ENCODE measurements at places on chromosomes 13 and 19.
A peak's percentile ranks its signal among the peaks of the same experiment; 100 is the strongest.

GRCh38 chr19:31351855-31352195, 2.6 kb upstream of the TSHZ3 start:
- DNase-seq, result no peak

- no peak for DNase-seq
These were observed 24.3 kb downstream of the ARL11 start for GRCh38 chr13:49652355-49653305.

GRCh38 chr13:106492588-106493475, 42.6 kb downstream of the EFNB2 start:
- DNase-seq, result no peak

DNA sequence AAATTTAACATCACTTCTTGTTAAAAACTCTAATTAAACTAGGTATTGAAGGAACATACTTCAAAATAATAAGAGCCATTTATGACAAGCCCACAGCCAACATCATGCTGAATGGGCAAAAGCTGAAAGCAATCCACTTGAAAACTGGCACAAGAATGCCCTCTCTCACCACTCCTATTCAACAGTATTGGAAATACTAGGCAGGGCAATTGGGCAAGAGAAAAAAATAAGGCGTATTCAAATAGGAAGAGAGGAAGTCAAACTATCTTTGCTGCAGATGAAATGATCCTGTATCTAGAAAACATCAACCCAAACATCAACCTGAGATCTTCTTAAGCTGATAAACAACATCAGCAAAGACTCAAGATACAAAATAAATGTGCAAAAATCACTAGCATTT, 15.6 kb upstream of the LILRB1 start:
- DNase-seq, result no peak

DNA sequence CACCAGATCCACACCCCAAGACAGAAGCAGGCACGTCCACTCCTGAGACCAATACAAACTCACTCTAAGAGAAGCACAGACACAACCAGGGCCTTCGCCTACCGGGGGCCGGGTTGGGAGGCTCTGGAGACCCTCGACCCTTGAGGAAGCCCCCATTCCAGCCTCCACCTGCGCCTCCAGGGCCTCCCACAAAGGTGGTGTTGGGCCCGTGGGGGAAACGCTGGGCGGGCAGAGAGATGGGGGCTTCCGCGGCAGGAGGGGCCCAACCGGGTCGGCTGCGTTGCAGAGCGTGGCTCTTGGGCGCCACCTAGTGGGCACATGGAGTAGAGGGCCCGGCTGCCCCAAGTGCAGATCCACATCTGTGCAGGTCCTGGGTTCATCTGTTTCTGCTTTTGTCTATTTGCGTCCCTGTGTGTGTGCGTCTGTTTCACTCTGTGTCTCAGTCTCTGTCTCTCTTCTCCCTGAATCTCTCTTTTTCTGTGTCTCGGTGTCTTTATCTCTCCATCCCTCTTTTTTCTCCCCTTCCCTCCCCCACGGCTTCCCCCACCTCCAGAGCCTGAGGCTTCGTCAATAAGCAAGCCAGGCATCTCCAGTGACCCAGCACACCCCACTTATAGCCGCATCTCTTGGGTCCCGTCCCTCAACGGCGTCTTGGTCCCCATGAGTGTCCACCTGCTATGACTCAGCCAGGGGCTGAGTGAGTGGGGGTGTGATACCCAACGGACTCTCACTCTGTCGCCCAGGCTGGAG, 10.5 kb upstream of the TINCR start:
- peak; percentile 72 for DNase-seq

DNA sequence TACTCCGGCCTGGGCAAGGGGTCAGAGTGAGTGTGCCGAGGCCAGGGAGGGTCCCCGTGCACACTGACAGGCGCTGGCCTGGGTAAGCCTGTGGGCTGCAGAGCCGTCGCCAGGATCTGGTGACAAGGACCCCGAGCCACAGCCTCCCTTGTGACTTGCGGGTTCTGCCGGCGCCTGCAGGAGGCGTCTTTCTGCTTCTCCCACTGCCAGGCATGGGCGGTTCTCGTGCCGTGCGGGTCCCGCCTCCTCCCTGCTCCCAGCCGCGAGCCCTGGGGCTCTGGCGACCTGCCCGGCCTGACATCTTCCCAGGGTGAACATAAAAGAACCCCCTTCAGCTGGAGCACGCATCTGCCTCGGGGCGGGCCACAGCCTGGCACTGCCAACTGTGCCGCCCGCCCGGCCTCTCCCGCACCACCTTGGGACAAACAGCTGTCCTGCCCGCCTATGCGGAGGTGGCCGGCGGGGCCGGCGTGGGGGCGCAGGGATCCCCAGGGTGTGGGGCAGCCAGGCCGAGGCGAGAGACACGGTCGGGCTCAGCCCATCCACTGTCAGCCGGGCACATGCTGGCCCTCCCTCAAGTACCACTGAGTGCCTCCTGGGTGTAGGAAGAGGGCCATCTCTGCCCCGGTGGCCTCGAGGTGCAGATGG, 1.5 kb upstream of the HCN2 start:
- peak; percentile 97 for DNase-seq

DNA sequence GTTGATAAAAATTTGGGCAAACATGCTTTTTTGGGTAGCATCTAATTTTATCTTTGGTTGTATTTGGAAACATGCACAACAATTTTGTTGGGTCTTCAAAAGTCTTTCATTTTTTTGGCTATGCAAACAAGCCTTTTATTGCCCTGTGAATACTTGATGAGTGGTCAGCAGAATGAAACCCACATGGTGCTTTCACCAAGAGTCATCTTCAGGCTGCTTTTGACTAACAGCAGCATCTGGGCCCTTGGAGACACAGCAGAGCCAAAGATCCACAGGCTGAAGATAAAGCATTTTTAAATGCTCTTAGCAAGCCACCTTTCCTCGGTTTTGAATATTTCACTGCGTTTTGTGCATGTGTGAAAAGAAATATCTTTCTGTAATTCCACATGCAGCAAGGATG, 154.9 kb downstream of the FGF9 start:
- no peak for DNase-seq

DNA sequence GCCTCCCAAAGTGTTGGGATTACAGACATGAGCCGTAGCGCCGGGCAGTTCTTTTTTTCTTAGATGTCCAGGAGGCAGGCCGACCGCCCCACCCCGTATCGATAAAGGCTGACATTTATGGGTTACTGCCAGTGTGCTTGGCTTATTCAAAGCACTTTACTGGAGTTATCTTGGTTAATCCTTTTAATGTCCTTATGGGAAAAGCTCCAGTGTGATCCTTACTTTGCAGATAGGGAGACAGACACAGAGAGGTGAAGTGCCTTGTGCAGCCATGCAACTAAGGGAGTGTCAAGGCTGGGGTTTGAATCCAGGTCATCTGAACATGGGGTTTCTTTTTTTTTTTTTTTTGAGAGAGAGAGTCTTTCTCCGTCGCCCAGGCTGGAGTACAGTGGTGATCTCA, 19.2 kb downstream of the NCAN start:
- no peak for DNase-seq

- DNase-seq, result no peak
These were observed 110.5 kb downstream of the LRCH1 start for GRCh38 chr13:46663206-46664037.

GRCh38 chr13:43877766-43878165, 1.8 kb downstream of the CCDC122 start:
- no peak for DNase-seq

GRCh38 chr19:55677572-55678028, 2.6 kb downstream of the EPN1 start:
- DNase-seq, result no peak

DNA sequence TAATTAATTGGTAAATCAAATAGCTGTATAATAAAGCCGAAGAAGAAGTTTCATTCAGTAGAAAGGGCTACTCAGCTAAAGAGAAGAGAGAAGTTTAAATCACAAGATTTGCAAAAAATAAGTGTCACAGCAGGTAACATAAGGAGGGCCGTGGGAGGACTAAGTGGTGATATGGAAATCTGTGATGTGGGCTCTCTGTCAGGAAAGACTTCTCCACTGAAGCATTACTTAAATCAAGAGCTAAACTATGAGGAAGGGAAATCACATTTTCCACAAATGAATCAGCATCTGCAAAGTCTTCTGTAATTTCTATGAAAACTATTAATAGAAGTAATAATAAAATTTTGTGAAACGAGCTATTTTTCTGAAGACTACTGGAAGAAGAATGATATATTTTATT, 153.8 kb downstream of the PCDH9 start:
- DNase-seq, result no peak

DNA sequence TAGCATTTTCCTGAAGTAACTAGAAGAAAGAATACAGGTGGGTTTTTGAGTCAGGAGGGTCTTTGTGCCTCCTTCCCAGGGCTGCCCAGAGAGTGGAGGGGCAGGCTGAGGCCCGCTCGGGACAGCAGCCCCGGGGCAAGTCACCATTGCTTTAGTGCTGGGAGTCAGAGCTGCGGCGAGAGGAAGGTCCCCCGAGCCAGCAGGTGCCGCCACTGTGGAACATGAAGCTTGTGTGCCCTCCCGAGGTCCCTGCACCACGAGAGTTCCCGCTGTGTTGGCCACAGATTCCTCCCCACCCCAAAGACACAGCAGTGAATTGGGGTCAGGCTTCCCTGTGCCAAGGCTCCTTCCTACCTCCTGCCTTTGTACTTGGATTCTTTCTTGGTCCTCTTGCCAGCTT, 50.9 kb upstream of the TEX29 start:
- DNase-seq, result no peak

GRCh38 chr13:94173312-94173854, 306.1 kb downstream of the DCT start:
- DNase-seq, result no peak

DNA sequence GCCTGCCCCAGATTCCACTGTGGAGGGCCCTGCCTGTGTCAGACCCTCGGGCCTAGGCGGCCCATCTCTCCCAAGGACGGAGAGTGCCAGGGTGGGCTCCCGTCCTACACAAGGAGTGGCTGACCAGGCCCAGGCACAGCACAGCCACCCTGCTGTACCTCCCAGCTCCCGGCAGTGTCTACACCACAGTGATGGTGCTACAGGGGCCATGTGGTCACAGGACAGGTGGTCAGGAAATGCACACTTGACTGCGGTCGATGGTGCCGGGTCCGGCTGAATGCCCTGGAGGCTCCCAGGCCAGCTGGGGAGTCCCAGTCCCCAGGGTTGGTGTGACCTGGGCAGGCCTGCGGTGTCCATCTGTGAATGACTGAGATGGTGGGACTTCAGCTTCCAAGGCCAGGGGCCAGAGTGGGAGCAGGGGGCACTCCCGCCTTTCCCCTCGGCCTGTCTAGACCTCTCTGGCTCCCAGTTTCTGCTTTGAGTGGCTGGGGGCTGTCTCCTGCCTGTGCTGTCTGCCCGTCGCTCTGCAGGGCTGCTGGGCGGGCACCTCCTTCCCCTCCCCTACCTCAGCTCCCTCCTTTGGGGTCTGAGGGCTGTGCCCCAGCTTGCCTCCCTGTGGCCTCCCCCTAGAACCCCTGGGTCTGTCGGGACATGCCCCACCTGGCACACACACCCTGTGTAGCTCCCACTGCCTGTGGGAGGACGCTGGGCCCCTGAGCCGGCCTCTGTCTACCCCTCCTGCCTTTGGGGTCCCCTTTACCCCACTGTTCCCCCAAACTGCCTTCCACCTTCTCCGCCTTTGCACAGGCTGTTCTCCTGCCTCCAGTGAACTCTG, 12.5 kb downstream of the DDA1 start:
- DNase-seq, result no peak

- no peak for DNase-seq
These were observed 34.0 kb downstream of the GARRE1 start for GRCh38 chr19:34288381-34288780.

- no peak for DNase-seq
These were observed 36.8 kb upstream of the PSG9 start for GRCh38 chr19:43306097-43306496.

DNA sequence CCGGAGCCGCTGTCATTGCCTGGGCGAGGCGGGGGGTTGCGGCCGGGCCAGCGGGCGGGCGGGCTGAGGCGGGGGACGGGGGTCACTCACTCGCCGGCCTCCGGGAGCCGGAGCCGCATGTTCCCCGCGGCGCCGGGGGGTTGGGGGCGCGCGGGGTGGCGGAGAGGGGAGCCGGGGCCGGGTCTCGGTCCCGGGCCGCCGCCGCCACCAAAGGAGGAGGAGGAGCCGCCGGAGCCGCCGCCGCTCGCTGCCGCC, 149 bp downstream of the MED26 start:
- DNase-seq, result no peak

- peak; percentile 4 for DNase-seq
These were observed 20.3 kb downstream of the RFX1 start for GRCh38 chr19:13985771-13986347.

DNA sequence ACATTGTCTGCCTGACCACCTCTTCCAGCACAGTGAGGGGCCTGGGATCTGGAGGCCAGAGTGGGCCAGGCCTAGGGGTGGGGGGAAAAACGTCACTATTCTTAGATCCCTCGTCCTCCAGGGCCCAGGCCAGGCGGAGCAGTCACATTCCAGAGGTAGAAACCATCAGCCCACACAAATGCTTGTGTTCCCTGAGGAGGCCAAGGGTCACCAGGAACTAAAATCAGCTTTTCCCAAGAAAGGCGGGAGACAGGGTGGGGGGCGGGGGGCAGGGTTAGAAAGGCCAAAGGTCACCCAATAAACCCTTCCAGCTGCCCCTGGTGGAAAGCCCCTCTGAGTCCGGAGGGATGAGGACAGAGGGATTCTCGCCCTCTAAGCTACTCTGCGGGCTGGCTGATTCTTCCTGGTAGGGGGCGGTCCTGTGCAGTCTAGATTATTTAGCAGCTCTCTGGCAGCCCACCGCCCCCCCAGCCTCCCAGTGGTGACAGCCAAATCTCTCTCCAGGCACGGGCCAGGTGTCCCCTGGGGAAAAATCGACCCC, 23.5 kb upstream of the CCL25 start:
- DNase-seq, result no peak

DNA sequence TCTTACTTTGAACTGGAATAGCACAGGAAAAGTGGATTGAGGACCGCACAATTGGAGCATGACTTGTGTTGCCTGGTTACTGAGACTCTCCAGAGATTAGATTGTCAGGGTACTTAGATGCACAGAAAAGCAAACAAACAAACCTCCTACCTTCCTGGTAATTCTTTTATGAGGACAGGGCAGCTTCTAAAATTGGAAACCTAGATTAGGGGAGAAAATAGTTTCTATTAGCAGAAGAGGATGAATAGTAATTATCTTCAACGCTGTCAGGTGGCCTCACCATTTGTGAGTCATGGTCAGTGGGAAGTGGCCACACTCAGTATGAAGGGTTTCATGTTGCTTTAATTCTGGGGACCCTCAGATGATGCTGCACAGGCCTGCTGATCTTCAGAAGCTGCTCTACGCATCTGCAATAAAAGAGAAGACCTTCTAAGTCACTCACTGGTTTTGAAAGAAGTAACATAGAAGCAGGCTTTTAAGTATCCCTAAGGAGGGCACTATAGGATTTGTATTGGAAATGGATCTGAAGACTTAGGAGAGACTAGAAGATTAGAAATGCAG, 106.8 kb downstream of the LACC1 start:
- DNase-seq, result peak; percentile 72

- DNase-seq, result no peak
These were observed 4.3 kb downstream of the CYP2B6 start for GRCh38 chr19:40995355-40995754.

GRCh38 chr13:77492982-77493381, 42.5 kb upstream of the SCEL start:
- peak; percentile 68 for DNase-seq

GRCh38 chr19:37738371-37738770, 18.8 kb upstream of the ZNF607 start:
- DNase-seq, result no peak

Data from NCI-H345 (cell line).